HL-60 (cell line): ENCODE measurements at places on chromosomes 6 and 20.

DNA sequence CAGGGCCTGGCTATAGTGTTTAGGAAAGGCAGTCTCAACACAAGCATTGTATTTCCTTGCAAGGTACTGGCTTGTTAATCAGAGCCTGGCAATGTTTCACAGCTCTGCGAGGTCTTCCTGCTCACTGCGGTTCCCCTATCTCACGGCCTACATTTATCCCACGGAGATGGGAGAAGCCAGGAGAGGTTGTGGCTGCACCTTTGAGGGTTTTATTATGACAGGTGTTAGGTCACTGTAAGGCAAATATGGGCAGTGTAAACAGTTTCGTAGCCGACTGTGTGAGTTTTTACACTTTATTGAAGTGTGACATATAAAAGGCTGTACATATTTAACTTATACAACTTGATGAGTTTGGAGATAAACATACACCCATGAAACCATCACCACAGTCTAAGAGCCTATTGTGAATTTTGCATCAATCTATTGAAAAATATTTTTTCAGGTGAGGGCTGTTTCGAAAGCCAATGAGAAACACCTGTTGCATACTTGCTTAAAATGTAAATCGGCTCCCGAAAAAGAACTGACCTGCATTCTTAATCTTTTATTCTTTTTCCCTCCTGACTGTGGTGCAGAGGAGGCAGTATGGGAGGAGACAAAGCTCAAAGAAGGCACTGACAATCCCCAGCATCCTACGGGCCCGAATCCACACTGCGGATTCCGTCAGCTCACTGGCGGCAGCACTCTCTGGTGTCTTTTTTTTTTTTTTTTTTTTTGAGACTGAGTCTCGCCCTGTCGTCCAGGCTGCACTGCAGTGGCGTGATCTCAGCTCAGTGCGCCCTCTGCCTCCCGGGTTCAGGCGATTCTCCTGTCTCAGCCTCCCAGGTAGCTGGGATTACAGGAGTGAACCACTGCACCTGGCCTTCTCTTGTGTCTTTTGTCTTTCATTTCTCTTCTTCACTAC lies 7.5 kb upstream of the RBM38 start:
- no peak for DNase-seq

DNA sequence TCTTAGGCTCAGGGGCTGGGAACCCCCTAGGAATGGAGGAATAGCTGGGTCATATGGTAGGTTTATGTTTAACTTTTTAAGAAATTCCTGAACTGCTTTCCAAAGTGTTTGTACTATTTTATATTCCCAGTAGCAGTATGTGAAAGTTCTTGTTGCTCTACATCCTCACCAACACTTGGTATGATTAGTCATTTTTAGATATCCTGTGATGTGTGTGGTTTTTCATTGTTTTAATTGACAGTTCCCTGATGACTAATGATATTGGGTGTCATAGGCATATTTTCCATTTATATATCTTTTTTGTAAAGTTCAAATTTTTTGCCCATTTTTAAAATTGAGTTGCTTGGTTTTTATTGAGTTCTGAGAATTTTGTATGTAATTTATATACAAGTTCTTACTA lies 72.3 kb downstream of the SLC16A10 start:
- no peak for DNase-seq

DNA sequence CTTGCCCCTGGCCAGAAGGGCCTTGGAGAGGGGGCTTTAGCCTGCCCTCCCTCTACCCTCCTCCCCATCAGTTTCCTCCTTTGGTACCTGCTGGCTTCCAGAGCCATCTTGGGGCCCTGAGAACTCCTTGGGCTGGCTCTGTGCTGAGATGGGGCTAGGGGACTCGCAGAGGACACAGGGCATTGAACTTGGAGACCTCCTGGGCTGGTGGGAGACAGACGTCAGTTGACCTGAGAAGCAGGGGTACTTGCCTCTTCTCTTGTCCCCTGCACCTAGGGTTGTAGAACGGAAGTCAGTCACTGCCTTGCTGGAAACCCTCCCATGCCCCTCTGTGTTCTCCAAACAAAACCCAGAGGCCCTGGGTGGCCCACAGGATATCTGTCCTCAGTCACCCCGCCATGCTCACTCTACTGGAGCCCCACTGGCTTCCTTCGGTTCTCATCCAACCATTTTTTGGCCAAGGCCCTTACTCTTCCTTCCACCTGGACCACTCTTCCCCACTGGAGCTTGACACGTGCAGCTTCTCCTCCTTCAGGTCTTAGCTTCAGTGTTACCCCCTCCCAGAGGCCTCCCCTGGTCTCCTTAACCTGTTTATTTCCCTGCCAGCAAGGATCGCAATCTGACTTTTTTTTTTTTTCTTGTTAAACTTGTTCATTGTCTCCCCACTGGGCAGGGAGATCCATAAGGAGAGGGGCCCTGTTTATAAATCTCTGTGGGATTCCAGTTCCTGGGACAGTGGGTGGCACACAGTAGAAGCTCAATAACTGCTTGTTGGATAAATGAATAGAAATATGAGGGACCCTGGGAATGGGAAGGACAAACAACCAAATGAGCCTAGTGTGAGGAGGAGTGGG lies 971 bp downstream of the RBCK1 start:
- no peak for DNase-seq

DNA sequence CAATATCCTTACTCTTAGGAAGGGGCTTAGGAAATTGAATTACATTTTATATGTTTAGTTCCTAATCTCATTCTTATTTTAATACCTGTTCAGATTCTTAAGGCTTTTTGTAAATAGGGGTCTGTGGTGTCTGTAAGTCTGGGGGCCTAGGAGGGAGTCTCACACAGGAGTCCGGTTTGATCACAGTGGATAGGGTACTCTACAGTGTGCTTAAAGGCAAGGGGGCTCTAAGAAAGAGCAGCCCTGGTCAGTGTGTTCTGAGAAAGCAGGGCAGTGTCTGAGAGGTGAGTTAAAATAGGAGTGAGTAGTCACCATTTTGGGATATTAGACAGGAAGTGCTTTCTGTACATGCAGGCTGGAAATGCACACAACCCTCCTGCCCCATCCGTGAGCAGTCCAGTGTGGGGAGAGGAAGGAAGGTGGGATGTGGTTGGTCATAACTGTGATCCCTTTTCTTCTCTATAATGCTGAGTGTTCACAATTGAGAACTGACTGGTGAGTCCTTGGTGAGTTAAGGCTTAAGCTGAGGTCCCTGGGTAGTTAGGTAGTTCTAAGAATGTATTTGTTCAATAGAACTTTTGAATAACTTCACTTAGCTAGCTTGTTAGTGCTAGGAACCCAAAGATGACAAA lies 50.0 kb downstream of the CDKAL1 start:
- no peak for DNase-seq

- DNase-seq: no peak
Observed at GRCh38 chr20:11906626-11907480, 10.8 kb upstream of the BTBD3 start.

- DNase-seq: no peak
Observed at GRCh38 chr6:132361101-132361500, 40.2 kb downstream of the MOXD1 start.

GRCh38 chr6:38172739-38173410 lies 353.3 kb downstream of the ZFAND3 start:
- no peak for DNase-seq

- DNase-seq: no peak
Observed at GRCh38 chr6:78629836-78630235, 237.5 kb upstream of the IRAK1BP1 start.

DNA sequence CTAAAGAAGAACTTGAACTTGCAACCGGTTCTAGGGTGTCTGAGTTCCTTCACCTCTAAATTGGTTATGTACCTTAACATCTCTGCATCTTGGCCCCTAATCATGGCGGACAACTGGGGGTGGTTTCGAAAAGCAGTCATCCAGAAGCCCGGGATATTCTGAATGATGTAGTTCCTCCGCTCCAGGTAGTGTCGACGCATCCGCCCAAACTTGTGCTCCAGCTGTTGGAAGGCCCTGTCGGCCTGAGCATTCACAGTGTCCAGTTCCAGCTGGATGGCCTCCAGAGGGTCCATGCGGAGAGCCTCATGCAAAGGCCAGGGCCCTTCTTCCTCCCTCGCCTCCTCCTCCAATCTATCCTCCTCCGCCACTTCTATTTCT lies 887 bp downstream of the TSPYL1 start:
- no peak for DNase-seq

- no peak for DNase-seq
Observed at GRCh38 chr6:32355018-32355417, 16.7 kb downstream of the TSBP1 start.

DNA sequence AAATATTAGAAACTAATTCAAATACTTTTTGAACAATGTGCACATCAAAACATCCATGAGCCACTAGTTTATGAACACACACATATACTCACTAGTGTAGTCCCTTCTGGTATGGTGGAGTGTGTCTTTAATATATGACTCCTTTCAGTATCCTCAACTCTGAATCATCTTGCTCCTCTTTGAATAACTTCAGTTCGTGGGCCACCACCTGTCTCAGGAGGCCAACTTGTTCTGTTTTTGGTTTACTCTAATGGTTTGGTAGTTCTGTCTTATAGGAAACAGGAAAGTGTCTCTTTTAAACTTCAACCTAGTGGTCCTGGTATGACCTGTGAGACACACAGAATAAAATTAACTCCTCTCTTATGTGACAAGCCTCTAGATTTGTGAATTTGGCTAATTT lies 55.6 kb downstream of the ZNF292 start:
- no peak for DNase-seq

DNA sequence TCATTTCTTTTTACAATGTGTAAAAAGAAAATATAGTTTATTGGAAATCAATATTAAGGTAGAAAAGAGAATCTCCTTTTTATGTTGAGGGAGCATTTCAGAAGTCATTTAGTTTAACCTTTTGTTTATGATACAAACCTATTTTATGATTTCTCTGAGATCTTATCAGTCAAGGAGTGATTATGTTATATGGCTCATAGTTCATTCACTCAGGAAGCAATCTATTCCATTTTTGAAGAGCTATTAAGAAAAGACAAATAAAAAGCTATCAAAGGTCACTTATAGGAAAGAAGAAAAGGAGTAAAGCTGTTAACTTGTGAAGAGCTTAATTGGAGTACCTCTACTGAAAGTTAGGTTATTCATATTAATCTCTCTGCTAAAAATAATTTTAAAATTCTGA lies 526.6 kb upstream of the JAG1 start:
- no peak for DNase-seq

GRCh38 chr6:145147981-145148749 lies 587.2 kb downstream of the EPM2A start:
- peak; percentile 89 for DNase-seq

- peak; percentile 69 for DNase-seq
Observed at GRCh38 chr20:50071039-50071888, 41.7 kb downstream of the UBE2V1 start.

GRCh38 chr6:25453288-25453687 lies 174.1 kb downstream of the CARMIL1 start:
- no peak for DNase-seq

DNA sequence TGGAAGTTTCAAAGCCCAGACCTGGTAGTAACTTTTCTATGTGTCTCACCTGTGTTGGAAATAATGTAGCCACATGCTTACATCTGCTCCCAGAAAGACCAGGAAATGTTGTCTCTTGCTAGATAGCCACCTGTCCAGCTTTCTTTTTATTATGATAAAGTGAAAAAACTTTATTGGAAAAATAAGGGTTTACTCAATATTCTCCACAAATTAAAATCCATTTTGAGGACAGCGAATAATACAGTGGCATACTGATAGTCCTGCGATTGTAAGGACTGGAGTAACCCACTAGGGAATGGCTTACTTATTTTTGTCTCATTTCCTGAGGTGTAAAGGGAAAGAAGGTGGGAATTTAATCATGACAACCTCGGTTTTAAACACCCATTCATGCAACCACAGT lies 100.1 kb downstream of the HFE start:
- no peak for DNase-seq

DNA sequence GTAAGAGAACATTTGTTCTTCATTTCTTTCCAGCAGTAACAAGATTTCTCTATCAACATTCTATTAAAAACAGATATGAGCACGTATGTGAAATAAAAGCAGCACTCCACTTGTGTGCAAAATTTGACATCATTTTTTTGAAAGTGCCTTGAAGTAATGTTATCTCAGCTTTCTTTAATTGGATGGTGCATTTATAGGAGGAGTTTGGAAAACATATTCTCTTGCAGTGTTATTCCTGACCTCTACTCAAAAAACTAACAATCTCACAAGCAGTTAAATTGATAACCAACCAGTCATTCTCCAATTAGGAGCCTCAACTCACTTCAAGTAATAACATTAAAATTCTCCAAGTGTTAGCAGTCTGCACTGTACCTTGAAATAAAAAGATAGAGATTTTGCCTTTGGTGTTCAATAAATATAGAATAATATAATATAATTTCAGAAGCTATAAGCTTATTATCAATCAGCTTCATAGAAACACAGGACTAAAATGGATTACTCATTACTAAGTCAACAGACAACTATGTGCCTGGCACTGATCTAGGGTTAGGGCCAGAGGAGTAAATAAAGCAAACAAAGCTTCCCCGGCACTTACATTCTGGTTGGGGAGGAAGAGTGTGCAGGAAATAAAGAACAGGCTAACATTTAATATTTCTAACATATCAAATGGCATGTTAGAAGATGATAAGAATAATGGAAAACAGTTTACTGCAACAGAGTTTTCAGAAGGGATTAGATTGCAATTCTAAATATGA lies 149.0 kb upstream of the SGK1 start:
- no peak for DNase-seq

DNA sequence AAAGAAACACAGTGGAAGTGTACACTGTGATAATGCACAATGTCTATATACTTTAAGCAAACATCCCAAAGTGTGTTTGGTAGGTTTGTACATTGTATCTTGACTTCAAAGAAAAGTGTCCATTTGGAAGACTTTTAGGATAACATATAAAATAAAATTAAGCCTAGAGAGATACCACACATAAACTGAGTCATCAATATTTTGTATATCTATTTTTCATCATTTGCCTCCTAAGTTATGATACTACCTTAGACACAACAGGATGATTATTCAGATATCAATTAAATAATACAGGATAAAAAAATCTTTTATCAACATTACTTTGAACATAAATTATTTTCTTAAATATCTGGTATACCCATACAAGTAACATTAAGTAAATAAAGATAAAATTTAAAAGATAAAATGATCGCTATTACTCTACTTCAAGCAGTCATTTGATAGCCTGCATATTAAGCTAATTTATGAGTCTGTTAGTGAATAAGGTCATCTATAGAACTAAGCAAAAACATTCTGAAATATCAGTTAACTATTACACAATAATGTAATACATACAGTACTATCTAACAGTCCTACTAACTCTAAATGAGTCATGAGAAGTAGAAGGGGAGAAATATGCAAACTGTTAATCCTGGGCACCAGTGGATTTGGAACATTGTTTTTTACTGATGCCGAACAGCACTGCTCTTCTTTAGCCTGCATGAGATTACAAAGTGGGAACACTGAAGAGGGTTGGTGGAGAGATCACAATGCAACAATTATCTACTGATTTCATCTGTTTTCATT lies 158.4 kb upstream of the SIM1 start:
- DNase-seq: no peak
